ENCODE measurements at places on chromosomes 1 and 21.

DNA sequence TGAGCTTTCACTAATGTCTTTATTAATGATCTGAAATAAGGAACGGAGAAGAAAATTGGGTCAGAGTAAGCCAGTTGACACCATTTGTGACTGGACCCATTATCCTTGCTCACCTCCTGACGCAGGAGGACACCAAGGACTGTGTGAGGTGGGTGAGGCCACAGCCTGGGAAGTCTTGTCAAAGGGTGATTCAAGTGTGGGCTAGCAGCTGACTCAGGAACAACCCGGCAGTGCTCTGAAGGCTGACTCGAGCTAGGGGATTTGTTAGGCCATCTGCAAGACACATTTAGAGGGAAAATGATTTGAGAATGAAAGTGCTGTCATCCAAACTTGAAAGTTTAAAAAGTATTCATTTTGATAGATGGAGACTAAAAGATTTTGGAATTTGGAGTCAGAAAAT, 21.2 kb downstream of the PRRX1 start:
- DNase-seq, result no peak

DNA sequence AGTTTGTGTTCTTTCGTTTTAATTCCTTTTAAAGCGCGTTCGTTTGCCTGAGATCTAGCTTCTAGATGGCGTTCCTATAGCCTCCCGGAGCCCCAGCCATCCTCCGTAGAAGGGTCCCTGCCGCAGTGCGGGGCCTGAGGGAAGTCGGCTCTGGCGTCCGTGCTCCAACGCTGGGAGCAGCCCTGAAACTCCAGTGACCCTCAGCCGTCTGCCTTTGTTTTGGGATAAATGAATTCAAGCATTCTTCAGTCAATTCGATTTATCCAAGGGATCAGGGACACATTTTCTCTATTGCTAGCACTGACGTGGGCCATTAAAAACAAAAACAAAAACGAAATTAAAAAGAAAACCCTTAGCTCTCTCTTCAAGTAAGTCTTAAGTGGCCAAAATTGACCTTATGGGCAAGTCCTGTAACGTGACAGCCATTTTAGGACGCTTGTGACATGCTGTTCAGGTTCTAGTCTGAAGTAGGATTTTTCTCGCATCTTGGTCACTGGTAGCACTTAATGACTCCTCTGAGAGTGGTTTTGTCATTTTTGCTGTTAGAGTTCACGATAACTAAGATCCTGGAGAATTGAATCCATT, 742 bp upstream of the HSPA13 start:
- DNase-seq, result peak; percentile 70

DNA sequence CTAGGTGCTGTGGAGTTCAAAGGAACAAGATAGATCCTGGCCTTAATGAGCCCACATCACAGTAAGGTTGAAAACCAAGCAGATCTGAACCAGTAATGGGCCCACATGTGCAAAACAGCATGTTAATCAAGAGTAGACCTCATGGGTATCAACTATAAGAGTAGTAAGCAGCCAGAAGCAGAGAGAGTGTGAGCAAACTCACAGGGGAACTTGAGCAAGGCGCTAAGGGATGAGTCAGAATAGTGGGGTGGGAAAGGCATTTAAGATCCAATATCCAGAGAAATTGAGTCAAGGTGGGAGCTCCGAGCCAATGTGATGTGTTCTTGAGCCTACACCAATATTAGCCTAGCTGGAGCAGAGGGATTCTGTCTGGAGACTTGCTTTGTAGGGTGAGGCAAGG, 52.4 kb upstream of the GJA5 start:
- no peak for DNase-seq

DNA sequence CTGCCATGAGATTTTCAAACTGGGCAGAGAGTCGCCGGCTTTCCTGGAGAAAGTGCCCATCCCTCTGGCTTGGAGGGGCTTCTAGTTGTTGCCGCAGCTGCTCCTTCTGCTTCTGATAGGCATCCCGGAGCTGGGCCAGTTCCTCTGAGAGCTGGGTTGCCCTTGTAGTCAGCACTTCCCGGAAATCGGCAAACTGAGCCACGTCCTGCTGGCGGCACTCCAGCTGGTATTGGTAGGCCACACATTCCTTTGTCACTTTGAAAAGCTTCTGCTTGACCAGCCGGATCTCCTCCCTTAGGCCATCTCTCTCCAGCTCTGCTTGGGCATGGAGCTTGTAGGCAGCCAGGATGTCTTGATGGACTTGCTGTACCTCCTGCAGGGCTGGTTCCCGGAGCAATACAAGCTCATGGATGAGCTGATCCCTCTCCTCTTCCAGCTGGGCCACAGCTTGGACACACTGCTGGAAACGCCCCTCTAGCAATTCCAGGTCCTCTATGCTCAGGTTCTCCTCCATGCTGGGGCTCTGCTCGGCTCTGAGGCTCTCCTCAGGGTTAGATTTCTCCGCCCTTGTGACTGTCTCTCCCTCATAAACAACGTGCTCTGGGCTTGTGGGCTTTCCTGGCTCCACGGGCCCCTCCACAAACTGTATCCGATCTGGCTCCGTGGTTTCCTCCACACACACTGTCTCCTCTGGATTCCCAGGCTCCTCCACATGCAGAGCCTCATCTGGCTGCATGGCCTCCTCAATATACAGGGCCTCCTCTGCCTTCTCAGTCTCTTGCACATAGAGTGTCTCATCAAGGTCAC, 7.3 kb downstream of the SYNC start:
- DNase-seq, result no peak

DNA sequence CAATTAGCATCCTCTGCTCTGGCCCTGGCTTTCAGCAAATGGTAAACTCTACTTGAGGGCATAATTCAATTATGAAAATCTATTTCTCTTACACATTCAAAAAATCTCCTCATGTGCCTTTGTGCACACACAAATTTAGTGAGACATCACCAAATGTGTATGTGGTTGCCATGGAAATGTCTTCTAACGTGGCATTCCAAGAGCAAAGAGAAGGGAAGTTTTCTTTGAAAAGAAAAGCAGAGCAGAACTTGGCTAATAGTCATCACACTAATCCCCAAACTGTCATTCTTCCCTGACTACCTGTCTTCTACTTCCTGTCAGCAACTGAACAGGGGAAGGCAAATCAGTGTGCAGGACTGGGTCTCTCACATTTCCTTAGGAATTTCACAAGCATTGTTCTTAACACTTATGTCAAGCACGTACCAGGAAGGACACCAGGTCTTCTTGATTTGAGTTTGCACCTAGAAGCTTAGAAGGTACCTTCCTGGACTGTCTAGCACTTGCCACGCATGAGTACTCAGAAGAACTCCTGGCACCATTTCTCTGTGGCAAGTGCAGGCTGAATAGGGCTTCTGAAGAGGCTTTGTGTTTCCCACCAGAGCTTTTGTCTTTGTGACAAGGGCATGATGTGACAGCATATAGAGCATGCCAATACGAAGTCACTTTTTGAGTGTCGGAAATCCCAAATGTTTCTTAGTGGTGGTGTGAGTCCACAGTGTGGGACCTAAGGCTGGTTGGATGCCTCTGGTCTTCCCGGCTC, 32.3 kb downstream of the MAN1C1 start:
- DNase-seq, result peak; percentile 76

DNA sequence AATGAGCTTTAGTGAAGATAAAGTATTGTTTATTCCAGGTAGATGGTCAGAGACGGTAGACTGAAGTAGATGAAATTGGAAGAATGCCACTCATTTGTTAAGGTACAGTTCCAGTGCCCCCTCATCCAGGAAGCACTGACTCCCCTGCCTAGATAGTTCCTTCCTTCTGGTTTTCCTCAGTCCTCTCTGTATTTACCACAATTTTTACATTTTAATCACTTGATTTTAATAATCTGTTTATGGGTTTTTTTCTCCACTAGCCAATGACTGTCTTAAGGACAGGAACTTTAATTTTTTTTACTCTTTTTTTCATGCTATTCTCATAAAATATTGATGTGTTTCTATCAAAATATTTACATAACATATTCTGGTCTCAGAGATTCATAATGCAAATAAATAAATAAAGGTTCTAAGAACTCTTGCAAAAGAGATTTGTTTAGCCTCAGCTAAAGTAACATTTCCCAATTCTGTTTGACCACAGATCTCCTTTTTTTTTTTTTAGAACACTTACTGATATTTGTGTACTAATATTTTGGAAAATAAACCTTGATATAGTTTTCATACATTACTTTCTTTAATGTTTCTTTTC, 651.6 kb downstream of the PLPP3 start:
- no peak for DNase-seq

- DNase-seq, result no peak
These were observed 310.9 kb downstream of the SIPA1L2 start for GRCh38 chr1:232319072-232319471.

DNA sequence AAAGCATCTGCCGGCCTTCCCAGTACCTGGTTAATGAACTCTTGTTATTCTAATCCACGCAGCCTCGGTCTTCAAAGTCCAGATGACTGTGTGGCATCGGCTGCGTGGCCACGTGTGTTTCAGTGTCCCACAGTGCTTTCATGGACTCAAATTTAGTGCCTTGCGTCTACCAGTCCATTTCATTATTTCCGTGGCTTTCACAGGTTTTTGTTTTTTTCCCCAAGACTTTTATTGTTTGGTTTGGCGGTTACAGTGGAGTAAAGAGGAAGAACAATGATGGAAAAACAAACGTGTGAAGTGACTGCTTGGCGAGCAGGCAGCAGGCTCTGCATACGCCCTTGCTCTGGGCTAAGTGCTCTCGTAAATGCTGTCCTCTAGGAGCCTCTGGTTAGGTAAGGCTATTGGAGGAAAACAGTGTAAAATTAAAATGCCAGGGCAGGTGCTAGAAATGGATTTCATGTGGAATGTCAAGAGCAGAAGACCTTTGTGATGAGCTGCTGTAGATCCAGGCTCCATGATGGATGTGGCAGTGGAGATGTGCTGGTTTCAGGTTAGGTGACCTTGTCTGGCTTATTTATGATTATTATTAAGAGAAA, 536.3 kb downstream of the KIF26B start:
- DNase-seq, result no peak
